Vagina (tissue), 2 donors: ENCODE measurements at places on chromosomes 12 and 14.

GRCh38 chr12:32493282-32493681 lies 93.9 kb downstream of the FGD4 start:
- DNase-seq: no peak

GRCh38 chr12:81615026-81615588 lies 144.0 kb downstream of the PPFIA2 start:
- no peak for DNase-seq

- DNase-seq: no peak
These were observed 180.6 kb upstream of the EEA1 start for GRCh38 chr12:93109551-93110203.

DNA sequence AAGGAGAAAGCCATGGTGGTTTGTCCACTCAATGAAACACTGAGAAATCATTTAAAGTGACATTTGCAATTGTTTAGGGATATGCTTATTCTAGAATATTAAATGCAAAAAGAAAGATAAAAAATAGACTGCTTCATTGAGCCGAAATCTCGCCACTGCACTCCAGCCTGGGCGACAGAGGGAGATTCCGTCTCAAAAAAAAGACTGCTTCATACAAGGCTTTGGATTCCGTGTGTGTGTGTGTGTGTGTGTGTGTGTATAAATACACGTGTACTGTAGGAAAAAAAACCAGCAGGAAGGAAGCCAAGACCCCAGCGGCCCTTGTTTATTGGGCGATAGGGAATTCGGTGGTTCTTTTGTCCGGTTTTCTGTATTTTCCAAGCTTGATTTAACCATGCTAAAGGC lies 3.2 kb upstream of the ZNF839 start:
- no peak for DNase-seq
